WERI-Rb-1 (cell line): ENCODE measurements at places on chromosomes 3 and 15.

GRCh38 chr3:139982404-139982803, 47.4 kb downstream of the CLSTN2 start:
- DNase-seq = peak; percentile 18

DNA sequence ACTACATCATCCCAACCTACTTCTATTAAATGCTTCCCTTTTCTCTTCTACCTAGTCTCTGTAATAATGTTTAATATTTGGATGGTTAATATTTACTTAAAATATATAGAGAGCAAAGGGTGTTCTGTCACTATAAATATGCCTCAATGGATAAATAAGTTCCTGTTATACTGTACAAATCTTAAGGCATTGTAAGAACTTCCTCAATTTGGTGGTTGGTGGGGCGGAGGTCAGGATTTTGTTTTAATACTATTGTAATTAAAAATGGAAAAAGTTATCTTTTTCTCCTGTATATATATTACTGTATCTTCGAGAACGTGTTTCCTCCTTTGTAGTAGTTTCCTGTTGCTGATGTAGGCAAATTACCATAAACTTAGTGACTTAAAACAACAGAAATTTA, 41.5 kb downstream of the SPRED1 start:
- no peak for DNase-seq

GRCh38 chr3:4426261-4426781, 40.7 kb downstream of the SUMF1 start:
- no peak for DNase-seq

DNA sequence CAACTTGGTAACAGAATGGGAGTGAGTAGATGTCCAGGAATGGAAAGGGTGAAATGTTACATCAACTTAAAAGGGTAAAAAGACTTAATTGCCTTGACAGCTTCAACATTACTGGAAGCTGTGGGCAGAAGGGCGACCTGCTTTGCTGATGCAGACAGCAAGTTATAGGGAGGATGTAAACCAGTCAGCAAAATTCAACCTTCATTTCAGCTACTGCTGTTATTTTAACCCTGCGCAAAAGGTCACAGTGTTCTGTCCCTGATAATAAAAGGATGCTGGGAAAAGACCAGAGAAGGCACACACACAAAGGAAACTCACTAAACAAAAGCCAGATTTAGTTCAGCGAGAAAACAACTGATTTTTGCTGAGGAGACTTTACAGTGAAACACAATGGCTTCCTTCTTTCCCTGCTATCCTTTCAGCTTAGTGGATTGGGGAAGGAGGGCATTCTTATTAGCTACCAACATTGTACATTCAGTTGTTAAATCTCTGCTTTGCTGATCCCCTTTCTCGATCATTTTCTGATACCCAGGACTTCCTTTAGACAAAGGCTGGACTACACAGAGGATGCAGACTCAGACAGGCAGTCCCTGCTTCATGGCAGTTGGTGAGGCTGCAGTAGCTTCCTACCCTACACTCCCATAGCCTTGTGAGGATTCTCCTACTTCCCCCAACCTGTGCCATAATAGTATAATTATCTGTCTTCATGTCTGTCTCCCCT, 62.0 kb downstream of the P3H2 start:
- DNase-seq = no peak

- no peak for DNase-seq
Measured at GRCh38 chr3:143349455-143349854, 229.9 kb downstream of the CHST2 start.

GRCh38 chr3:112561484-112561733, 353 bp downstream of the ATG3 start:
- DNase-seq = no peak

- peak; percentile 37 for DNase-seq
Measured at GRCh38 chr3:76044601-76045600, 259.6 kb upstream of the ZNF717 start.

- no peak for DNase-seq
Measured at GRCh38 chr15:83658430-83659416, 4.8 kb downstream of the ADAMTSL3 start.

- no peak for DNase-seq
Measured at GRCh38 chr3:127689266-127689860, 16.6 kb downstream of the ABTB1 start.

DNA sequence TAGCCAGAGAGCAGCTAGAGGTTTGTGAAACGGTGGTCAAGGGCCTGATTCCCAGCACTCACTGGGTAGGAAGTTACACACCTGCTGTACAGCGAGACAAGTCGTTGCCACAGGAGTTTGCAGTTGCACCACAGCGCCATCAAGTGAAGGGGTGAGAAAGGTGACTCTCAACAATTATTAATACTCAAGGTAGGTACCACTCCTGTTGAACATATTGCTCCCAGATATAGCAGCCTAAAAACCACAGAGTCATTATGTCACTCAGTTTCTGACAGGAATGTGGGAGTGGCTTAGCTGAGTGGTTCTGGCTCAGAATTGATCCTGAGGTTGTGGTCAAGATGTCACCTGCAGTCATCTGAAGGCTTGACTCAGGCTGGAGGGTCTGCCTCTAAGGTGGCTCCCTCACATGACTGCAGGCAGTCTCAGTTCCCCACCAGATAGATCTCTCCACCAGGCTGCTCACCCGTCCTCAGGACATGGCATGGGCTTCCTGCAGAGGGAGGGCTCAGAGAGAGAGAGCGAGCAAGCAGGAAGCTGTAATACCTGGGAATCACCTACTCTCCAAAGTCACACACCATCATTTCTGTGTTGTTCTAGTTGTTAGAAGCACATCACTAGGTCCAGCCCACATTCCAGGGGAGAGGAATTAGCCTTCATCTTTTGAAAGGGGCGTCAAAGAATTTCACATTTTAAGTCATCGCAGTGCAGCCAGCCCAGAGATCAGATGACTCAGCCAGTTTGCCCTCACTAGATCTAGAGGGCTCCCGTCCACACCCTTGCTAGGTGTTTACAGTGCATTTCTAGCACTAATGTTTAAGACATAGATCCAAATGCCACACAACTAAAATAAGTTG, 17.0 kb upstream of the ANO10 start:
- DNase-seq = no peak

- no peak for DNase-seq
Measured at GRCh38 chr3:69451594-69451993, 65.7 kb upstream of the FRMD4B start.

GRCh38 chr3:15331606-15332404, 581 bp downstream of the SH3BP5 start:
- DNase-seq = peak; percentile 70

DNA sequence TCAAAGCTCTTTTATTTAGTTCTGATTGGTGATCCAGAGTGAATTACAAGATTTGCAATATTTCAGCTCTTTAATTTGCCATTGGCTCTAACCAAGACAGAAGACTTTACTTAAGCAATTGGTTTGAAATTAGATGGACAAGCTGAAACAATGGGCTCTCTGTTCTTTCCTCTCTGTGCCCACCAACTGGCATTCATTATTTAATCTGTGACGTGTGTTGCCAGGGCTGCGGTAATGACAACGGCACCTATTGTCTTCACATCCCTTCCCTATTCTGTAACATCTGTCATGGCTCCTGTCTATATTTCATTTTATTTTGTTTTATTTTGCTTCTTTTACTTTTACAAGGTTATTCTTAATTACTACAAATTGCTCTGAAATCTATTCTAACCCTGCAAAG, 33.9 kb downstream of the PLD1 start:
- DNase-seq = no peak

DNA sequence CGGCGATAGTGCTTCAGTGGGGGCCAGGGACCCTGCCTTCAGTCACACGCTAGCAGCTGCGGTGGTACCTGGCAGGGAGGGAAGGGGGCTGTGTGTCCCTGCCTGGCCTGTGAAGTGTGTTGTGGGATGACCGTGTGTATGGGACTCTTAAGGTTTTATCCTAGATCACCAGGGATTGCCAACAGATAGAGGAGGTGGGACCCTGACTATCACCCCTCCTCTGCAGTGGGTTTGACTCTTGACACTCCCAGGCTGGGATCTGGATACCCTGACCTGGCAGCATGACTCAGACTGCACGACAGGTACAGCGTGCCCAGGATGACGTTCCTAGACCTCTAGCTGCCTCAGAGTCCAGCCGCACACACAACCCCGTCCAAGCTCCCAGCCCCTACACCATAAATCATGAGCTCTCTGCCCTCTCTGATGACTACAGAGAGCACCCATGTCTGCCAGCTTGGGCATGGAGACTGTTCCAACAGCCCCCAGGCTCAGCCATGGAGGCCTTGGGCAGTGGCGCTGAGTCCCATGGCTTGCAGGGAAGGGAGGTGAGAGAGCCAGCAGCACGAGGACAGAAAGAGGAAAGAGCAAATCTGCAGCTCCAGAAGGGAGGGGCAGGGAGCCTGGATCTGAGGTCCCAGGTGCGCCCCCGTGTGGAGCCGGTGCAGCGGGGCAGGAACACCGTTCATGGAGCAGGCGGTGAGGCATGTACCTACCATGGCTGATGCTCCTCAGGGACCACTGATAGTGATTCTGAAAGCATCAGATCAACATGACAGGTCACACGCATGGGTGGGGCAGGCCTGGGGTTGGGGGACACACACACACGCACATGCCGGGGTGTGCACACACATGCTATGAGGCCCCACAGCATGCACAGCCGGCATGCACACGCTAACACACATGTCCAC, 71.0 kb downstream of the ADAMTS7 start:
- peak; percentile 87 for DNase-seq

DNA sequence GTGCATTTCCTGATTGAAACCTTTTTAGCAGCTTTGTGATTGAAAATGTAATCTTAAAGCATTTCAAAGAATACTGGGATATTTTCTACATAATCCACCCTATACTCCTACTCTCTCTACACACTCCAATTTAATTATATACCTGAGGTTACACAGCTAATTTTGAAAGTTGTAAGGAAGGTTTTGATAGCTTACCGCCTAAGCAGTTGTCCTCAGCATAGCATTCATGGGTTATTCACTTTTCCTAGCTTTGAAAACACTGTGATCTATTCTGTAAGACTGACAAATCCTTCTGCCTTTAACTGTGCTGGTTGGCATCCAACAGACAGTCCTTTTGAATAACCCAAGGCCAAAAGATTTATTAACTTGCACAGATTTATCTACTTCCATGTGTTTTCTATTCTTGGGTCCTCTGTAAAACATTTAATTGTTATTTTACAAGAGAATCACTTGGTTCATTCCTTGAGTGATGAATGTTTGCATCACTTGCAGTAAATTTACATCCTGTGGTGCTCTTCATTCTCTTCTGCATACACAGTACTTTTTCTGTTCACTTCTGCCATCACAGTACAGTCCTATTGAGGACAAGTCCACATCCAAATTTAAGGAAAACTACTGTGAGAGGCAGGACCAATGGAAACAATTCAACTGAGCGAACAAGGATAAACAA, 44.8 kb downstream of the SERPINI1 start:
- DNase-seq = no peak

- no peak for DNase-seq
Measured at GRCh38 chr15:29062179-29062591, 176.4 kb downstream of the APBA2 start.

DNA sequence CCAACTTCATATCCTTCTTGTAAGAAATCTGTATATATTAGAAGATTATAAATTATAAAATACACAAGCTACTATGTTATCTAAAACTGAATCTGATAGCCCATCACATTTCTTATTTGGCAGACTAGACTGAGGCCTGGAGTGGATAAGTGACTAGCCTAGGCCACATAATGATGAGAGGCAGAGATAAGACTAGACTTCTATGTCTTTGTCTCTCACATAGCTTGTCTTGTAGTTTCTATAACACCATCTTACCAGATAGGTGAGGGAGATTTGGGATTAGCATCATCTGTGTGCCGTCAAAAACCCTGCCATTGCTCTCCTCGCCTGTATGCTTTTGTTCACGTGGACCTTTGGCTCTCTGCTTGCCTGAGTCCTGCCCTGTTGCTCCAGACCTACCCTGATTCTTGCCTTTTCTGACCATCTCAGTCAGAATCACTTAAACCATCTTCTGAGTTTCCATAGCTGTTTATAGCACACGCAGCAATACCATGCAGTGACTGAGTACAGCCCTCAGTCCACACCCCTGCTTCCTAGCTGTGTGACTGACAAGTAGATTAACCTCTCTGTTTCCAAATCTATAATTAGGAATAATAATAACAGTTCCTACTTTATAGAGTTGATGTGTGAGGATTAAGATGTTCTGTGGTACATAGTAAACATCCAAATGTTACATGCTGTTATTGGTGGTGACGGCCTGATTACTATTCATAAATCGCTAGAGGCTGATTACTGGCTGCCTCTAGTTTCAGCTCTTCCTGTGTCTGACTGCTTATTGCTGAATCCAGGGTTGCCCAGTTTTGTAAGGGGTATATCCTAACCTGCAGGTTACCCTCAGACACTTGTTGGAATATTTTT, 49.7 kb downstream of the PDE8A start:
- DNase-seq = no peak

DNA sequence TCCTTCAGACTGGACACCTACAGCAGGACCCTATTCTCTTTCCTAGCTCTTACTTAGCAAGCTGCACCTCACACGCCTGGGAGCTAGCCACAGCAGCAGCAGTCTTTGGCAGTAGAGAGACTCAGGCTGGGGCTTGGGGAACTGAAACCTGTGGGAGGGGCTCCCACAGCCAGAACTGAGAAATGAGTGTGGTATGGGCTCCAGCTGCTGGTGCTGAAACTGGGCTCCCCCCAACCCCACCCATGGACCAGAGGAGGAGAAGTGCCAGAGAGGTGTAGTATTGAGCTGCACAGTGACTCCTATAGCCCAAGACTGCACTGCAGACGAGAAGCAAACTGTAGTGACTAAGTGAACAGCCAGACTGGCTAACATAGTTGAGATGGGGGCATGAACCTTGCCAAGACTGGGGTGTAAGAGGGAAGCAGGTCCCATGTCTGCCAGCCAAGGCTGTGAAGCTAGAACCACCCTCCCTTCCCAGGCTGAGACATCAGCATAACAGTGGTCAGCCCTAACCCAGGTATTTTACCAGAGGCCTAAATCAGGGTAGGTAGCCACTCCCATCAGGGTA, 62.5 kb downstream of the MYO5A start:
- DNase-seq = no peak

DNA sequence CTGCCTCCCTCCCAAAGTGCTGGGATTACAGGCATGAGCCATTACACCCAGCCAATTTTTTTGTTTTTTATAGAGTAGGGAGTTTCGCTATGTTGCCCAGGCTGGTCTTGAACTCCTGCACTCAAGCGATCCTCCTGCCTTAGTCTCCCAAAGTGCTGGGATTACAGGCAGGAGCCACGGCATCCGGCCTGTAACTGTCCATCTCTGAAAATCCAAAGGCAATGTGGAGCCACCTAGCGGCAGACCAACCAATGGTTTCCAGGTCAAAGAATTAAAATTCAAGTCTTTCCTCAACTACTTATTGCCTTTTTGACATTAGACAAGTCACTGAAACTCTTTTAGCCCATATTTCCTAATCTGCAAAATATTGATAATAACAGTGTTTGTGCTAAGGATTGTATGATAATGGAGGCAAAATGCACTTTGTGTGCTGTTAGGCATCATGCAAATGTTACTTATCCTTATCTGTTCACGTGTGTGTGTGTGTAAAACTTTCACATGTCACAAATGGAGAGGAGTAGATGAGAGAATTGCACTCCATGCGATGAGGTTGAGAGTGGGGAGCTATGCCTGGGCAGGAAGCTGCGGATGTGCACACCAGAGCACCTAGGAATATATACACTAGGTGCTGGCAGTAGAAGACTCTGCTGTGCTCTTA, 48.7 kb downstream of the COL8A1 start:
- peak; percentile 72 for DNase-seq
